ENCODE measurements at places on chromosomes 2 and 18.

DNA sequence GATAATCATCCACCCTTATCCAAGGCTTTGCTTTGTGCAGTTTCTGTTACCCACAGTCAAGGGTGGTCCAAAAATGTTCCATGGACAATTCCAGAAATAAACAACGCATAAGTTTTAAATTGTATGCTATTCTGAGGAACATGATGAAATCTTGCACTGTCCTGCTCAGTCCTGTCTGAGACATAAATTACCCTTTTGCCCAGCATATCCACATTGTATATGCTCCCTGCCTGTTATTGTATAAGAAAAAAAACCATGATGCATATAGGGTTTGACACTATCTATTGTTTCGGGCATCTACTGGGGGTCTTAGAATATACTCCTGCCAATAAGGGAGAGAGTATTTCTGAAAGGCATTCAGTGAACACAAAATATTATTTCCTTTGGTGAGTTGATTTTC is 24.0 kb downstream of the LRRTM1 start:
- no peak for DNase-seq

DNA sequence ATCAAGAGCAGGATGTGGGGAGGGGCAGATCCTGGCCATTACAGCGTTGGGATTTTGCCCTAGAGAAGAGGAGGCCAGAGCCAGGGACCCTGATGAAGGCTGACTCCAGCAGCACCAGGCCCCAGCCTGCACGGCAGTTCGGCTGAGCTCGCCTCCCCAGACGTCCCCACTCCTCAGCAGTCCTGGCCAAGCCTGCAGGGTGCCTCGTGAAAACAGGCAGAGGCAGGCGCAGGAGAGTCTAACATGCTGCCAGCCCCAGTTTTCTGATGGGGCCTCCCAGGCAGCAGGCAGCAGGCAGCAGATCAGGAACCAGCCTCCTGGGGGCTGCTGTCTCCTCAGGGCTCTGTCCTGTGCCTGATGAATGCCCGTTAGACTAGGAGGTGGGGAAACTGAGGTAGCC is 19.7 kb upstream of the GLI2 start:
- DNase-seq: no peak

DNA sequence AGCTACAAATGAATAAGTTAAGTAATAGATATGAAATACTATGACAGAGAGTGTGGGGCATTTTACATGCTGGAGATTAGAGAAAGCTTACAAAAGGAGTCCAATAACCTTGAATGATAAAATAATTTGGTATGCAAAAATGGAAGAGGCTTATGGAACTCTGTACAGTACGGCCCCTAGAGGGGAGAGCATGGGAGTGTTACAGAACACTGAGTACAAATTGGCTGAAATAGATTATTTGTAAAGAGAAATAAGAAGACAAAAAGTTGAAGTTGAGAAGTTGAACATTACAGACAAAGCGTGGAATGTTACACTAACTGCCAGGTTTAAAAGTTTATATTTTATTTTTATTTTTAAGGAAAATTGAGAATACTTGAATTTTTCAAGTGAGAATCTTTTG is 192.1 kb upstream of the DOK6 start:
- no peak for DNase-seq

- DNase-seq: no peak
Measured at GRCh38 chr18:49021433-49022129, 70.8 kb upstream of the SMAD7 start.

DNA sequence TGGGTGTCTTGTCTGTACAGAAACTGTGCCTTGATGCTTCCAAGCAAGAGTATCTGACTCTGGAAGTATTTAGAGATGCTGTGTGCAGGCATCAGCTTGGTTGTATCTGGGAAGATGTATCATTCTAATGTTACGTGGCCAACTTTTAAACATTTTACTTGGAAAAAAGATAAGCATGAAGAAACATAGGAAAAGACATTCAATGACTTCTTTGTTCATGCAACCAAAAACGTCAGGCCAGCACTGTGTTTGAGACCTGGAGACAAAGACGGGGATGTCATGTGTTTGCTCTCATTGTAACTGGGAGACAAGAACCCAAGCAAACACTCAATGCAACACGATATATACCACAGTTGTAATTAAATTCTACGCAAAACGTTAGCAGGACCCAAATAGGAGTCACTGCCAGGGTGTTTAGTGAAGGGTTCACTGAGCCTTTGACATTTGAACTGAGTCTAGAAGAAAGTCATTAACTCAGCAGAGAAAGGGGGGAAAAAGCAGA is 8.9 kb upstream of the SESTD1 start:
- DNase-seq: no peak

- no peak for DNase-seq
Measured at GRCh38 chr18:24725644-24726415, 265.4 kb downstream of the HRH4 start.

DNA sequence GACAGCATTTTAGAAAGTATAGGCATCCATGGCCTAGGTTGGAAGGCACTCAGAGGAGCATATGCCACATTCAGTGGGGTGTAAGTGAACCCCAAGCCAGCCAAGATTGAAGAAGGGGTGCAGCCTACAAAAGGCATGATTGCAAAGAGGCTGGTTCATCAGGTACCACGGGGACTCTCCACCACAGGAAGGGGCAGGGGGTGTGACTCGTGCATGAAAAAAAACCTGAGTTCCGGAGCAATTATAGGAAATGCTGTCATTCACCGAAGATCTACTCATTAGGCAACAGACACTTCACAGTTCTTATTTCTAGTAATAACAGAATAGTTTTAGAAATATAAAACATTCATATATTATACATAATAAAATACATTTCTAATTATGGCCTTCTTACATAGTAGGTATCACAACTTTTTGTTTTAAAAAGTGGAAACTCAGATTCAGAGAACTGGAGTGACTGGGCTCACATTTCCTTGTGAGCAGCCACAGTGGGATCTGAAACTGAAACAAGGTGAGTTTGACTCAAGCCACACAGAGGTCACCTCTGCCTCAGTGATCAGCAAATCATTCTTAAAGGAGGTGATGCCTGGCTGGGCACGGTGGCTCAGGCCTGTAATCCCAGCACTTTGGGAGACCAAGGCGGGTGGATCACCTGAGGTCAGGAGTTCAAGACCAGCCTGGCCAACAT is 188.4 kb upstream of the GYPC start:
- no peak for DNase-seq

GRCh38 chr2:105877945-105878344 is 133.2 kb downstream of the NCK2 start:
- DNase-seq: no peak

GRCh38 chr2:42547014-42547413 is 21.4 kb upstream of the MTA3 start:
- DNase-seq: no peak

- DNase-seq: no peak
Measured at GRCh38 chr2:132949108-132949507, 279.1 kb upstream of the LYPD1 start.

GRCh38 chr2:231457101-231457500 is 7.2 kb downstream of the NCL start:
- DNase-seq: no peak

DNA sequence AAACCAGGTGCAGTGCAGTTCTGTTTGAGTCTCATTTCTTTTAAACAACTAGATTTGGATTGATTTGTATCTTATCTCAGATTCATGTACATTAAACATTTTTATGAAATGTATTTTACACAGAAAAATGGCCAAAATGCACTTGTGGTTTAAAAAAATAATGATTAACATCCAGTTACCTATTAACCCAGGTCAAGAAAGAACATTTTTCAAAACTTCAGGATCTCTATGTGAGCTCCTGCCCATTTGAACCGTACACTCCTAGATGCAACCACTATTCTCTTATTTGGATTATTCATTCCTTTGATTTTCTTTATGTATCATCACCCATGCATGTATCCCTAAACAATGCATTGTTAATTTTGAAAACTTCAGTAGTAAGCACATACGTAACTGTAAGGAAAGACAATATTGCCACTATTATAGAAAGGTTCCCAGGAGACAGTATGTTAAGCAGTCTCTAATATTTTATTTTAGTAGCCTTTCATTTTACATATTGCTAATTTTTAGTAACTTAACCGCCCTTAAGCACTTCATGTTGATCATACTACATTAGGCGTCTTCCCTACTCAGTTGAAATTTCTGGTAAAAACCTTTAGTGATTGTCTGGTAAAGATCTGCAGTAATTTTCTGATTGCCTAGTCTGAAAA is 22.7 kb downstream of the RNF138 start:
- DNase-seq: no peak

GRCh38 chr2:46699934-46700256 is 215.7 kb downstream of the MCFD2 start:
- DNase-seq: peak; percentile 23

GRCh38 chr2:90077948-90078347 is 1386.5 kb downstream of the RPIA start:
- DNase-seq: no peak

DNA sequence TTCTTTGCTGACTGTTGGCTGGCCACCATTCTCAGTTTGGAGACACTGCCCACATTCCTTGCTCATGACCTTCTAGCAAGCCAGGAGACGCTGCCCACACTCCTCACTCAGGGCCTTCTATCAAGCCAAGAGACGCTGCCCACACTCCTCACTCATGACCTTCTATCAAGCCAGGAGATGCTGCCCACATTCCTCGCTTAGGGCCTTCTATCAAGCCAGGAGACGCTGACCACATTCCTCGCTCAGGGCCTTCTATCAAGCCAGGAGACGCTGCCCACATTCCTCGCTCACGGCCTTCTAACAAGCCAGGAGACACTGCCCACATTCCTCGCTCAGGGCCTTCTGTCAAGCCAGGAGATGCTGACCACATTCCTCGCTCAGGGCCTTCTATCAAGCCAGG is 131.3 kb upstream of the CBLN2 start:
- DNase-seq: peak; percentile 0
